ENCODE measurements at places on chromosomes 1 and 21.

- DNase-seq, result no peak
These were observed 85.6 kb downstream of the MAN1C1 start for GRCh38 chr1:25702101-25702775.

DNA sequence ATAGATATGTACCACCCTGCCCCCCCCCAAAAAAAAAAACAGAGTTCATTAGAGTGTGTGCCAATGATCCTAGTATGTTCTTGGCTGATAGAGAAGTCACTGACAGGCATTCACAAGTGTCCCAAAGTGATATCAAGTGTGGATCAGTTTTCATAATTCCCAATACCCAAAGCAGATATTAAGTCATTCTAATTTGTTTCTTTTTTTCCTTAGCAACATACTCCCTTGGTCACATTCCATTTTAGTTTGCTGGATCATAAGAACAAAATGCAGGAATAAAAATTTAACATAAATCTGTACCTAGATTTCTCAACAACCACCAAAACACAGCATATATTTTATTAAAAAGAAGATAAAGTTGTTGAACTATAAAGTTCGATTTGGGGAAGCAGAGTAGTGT, 129.8 kb upstream of the PALMD start:
- no peak for DNase-seq

DNA sequence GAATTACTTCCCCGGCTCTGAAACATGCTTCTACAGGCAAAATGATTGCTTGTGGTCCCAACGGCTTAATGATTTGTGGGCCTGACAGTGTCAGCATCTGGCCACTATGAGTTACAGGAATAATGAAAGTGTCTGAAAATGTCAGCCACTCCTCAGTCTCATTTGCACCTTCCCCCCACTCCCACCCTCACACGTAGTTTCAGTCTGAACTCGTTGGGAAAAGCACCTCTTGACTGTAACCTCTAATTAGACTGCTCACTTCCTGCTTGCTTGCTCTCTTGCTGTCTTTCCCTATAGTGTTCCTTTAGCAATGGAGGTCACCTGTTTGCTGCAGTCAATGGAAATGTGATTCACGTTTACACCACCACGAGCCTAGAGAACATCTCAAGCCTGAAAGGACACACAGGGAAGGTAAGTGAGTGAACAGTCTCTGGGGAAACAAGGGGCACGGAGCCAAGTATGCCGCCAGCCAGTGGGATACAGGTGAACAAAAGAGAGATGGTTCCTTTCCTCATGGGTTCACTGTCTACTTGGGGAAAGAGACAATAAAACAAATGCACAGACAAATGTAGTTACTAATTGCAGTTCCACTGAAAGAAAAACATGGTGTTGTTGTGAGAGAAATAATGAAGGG, 27.1 kb downstream of the CFAP57 start:
- DNase-seq, result peak; percentile 77

GRCh38 chr1:57137980-57138379, 172.2 kb upstream of the C8B start:
- DNase-seq, result no peak

- DNase-seq, result no peak
These were observed 46.8 kb downstream of the SAMSN1 start for GRCh38 chr21:14499316-14499715.

DNA sequence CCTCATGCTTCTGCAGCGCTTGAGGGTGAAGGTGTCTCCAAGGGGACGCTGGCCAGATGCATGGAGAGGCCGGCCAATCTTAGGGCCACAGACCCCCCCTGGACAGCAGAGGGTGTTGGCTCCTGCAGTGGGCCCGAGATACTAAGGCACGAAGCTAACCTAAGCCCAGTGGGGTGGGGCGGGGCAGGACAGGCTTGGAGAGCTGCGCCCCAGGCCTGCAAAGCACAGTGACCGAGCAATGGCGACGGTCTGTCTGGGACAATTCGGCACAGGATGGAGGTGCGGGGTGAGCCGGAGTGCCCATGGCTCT, 1.3 kb downstream of the FNDC10 start:
- DNase-seq, result no peak

DNA sequence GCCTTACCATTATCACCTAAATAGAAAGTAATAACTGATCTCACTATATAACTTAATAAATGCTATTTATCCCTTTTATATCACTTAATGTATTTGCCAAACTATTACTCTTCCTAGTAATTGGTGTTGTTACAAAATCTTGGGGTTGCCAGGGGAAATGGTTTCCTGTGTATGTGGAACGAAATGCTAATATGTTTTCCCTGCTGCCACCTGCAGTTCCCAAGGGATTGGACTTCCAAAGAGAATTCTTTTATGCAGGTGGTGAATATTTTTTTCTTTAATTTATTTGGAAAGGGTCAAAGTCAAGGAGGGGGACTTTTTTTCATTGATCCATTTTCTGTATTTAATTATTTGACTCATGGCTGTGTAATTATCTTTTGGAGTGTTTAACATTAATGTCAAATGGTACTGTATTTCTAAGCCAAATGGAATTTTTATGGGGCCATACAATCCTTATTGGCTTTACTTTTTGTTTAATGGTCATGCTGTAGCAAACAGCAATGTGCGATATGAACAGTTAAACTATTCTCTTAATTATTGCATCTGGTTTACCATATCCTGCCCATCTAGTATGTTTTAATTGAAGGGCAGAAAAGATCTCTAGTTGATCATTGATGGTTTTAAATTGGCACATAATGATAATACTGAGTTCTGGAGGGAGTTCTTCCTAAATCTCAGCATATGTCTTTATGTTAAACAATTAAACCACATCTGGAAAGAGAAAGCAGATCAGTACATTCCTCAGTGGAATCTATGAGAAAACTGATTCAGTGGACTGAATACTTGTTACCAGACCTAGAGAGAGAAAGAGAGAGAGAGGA, 486.3 kb downstream of the TTLL7 start:
- peak; percentile 3 for DNase-seq

- no peak for DNase-seq
These were observed 14.7 kb downstream of the HYI start for GRCh38 chr1:43438953-43439581.

- no peak for DNase-seq
These were observed 252.9 kb downstream of the DYRK1A start for GRCh38 chr21:37619464-37619974.

GRCh38 chr21:40054403-40054802, 187.2 kb downstream of the PCP4 start:
- DNase-seq, result peak; percentile 85

GRCh38 chr1:68107771-68108170, 57.3 kb upstream of the DIRAS3 start:
- DNase-seq, result no peak

DNA sequence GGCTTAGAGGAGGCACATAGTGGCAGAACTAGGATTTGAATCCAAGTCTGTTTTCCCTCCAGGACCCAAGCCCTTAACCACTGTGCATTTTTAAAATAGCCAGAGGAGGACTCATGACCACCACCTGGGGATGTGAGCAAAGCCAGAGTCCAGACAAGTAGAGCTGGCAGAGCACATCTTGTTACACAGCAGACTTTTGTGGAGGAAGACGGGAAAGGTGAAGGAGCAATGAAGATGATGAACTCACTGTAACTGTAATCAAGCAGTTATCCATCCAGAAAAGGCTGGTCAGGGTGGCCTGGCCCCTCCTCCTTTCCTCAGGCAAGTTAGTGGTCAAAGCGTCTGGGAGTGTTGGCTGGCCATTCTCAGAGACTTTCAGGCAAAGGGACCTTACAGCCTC, 50.9 kb downstream of the SLC44A3 start:
- DNase-seq, result no peak

GRCh38 chr1:147492207-147492606, 49.1 kb upstream of the BCL9 start:
- DNase-seq, result peak; percentile 65

- no peak for DNase-seq
These were observed 71.2 kb upstream of the EPS8L3 start for GRCh38 chr1:109834951-109835350.

- no peak for DNase-seq
These were observed 28.9 kb upstream of the VAV3 start for GRCh38 chr1:107993920-107994319.

DNA sequence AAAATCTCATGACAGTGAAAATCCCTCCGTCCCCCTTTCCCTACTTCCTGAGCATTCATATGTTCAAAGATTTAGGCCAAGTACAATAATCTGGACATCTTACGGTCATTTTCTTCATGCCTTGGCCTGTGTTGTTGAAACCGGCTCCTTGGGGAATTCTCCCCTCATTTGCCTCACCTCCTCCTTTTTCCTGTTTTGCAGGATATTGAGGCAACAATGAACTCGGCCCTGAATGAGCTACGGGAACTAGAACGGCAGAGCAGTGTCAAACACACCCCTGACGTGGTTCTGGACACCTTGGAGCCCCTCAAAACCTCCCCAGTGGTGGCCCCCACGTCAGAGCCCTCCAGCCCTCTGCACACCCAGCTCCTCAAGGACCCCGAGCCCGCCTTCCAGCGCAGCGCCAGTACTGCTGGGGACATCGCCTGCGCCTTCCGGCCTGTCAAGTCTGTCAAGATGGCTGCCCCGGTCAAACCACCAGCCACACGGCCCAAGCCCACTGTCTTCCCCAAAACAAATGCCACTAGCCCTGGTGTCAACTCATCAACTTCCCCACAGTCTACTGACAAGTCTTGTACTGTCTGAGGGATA, 9.3 kb upstream of the IKBKE start:
- DNase-seq, result no peak

GRCh38 chr1:236281198-236281653, 532 bp downstream of the ERO1B start:
- DNase-seq, result peak; percentile 26

- DNase-seq, result no peak
These were observed 48.4 kb downstream of the CCN1 start for GRCh38 chr1:85628791-85629531.

DNA sequence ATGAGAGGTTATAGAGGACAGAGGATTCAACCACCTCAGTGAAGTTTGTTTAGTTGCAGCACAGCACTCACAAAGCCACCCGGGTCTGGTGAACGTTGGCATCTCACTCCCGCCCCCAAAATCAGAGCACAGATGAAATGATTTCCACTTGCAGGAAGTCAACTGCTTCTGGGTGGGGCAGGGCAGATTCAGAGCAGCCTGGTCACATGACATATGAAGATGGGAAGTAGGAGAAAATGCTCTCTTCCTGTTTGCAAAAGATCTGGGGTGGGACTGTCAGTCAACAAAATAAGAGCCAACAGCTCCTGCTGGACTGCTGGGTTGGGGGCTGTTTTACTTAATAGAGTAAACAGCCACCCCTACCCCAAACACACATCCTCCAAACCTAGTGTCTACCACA, 43.2 kb downstream of the LRRC71 start:
- no peak for DNase-seq

DNA sequence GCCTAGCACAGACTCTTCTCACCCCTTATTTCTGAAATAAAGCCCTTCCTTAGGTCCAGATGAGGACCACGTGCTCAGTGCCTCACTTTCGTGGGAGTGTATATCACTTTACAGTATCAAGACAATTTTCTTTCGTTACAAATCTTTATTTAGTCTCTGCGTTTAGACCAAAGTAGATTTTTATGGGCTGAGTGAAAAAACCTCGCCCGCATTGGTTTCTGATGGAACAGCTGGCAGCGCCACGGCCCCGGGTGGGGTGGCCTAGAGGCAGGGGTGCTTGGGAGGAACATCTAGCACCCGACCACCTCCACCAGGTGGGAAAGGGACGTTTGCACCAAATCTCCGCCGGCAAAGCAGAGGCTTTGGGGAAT, 7.6 kb downstream of the SIM2 start:
- no peak for DNase-seq

DNA sequence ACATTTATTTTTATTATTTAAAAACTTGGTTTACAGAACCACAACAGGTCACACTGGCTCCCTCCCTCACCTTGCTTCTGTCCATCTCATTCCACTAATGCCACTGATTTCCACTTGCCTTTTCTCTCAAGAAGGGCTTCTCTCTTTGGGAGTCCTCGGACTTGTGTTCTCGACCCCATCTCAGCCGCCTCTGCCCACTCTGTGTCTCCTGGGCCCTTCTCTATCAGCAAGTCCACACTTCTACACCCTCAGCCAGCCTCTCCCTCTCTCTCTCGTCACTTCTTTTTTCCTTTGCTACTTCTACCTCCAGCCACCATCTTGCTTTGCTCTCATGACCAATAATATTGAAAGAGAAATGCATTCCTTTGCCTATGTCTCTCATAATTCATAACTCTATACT, 129.4 kb downstream of the HMGB4 start:
- DNase-seq, result no peak

GRCh38 chr1:223299553-223299952, 64.4 kb downstream of the SUSD4 start:
- no peak for DNase-seq

- DNase-seq, result no peak
These were observed 41.6 kb upstream of the SLC6A9 start for GRCh38 chr1:44072821-44073220.

- DNase-seq, result no peak
These were observed 28.5 kb downstream of the COA7 start for GRCh38 chr1:52669696-52670095.

- no peak for DNase-seq
These were observed 4.0 kb downstream of the TOMM40L start for GRCh38 chr1:161229896-161230295.

GRCh38 chr1:151553659-151554058, 13.6 kb downstream of the TUFT1 start:
- no peak for DNase-seq

- no peak for DNase-seq
These were observed 30.0 kb upstream of the RRP15 start for GRCh38 chr1:218255090-218255489.

GRCh38 chr21:39845571-39846130, 21.6 kb upstream of the PCP4 start:
- DNase-seq, result no peak

DNA sequence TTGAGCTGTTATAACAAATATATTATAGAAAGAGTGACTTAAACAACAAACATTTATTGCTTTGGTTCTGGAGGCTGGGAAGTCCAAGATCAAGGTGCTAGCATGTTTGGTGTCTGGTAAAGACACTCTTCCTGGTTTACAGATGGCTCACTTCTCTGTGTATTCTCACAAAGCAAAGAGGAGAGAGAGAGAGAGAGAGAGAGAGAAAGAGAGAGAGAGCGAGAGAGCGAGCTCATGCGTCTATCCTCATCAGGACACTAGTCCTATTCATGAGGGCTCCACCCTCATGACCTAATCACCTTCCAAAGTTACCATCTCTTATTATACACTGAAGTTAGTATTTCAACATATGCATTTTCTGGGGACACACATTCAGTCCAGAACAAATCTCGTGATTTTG, 32.7 kb upstream of the PCP4 start:
- DNase-seq, result no peak

GRCh38 chr1:66395202-66396061, 138.5 kb upstream of the SGIP1 start:
- DNase-seq, result no peak

DNA sequence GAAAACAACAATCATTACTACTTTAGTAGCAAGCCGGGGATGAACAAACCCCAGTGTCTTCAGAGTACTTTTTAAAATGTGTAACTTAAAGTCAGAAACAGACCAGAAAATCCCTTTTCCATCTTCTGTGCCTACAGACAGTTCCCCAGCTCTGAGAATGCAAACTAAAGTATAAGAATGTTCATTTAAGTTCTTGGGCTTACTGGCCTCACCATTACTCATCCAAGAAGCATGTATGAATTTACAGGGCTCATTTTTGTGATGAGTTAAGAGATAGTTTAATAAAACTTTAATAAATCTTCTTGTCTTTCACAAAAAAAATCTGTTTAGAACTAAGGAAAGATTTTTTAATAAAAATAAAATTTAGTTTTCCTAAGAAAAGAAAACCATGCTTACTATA, 4.6 kb downstream of the LPGAT1 start:
- DNase-seq, result no peak

Data from NCI-H1436 (cell line).